AG08395 (cell line): ENCODE measurements at places on chromosomes 16 and 17.
A peak's percentile ranks its signal among the peaks of the same experiment; 100 is the strongest.

GRCh38 chr17:67137860-67138259 lies 93.5 kb downstream of the CACNG1 start:
- no peak for DNase-seq

DNA sequence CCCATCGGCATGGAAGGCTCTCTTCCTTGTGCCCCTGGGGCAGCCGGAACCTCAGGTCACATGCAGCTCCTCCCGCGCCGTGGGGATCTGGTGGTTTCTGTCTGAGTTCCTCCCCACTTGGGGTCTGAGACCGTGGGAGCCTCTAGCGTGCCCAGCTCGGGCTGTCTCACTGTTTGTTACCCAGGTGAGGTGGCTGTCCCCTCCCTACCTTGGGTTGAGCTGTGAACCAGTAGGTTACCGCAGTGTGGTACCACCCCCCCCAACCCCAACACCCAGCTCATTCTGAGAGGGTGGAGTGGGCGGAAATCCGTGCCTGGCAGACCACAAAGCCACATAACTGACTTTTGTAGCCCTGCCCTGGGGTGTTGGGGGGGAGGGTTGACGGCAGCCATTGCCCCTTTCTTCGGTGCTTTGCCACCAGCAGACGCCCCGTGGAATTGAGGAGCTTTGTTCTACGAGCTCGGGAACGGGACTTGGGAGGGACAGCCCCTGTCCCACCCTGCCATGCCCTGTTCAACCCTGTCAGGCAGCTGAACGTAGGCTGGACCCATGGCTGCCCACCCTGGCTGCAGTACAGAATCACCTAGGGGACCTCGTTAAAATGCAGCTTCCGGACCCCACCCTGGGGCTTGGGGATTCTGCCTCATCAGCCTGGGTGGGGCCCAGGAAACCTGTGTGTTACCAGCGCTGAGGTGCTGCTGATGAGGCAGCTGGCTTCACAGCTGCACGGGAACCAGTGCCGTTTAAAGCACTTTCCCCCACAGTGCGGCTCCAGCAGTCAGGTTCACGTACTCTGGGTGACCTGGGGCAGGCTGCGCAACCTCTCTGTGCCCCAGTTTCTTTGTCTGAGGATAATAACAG lies 18.5 kb downstream of the RAP1GAP2 start:
- DNase-seq = no peak

- DNase-seq = peak; percentile 8
These were observed 104.7 kb downstream of the PITPNC1 start for GRCh38 chr17:67481808-67482207.

DNA sequence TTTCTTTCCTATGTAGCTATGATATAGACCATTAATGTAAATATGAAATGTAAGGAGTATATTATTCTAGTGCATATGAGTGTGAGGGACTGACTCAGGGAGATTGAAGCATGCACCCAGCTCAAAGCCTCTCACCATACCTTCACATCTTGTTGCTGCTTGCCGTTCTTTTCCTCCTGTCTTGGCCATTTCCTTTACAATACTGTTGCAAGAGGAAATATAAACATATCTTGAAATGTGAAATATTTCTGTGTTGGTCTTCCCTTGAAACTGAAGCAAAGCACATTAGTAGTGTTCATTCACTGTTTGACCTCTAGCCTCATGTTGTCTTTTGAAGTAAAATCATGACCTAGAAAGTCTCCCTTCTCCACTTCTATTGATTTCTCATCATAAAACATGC lies 46.6 kb downstream of the PHKB start:
- no peak for DNase-seq

GRCh38 chr16:89620406-89620841 lies 7.0 kb downstream of the DPEP1 start:
- DNase-seq = no peak

DNA sequence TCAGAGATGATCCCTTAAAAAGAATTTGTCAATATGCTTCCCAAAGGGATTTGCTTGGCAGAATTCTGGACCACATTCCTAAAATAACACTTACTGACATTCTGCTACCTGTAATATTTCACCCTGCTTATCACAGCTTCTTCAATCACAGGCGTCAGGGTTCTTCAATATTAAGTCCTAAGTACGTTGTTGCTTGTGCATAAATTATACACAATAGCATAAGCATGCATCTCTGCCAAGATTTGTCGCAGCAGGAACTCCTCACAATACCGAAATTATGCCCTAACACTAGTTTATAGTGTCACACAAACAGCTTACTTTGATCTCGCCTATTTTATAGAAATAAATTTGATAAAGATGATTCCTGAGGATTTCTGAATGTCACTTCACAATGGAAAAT lies 48.9 kb downstream of the UBE2G1 start:
- no peak for DNase-seq

DNA sequence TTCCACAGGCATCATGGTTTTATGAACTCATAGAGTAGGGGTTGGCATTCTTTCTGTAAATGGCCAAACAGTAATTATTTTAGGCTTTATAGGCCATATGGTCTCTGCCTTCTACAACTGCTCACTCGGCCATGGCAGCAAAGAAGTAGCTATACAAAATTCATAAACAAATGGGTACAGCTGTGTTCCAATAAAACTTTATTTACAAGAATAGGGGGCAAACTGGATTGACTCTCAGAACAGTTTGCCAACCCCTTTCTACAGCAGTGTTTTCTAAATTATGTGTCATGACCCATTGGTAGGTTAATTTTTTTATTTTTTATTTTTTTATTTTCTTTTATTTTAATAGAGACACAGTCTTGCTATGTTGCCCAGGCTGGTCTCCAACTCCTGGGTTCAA lies 20.4 kb downstream of the GOT2 start:
- no peak for DNase-seq

- no peak for DNase-seq
These were observed 43.3 kb upstream of the ULK2 start for GRCh38 chr17:19911033-19911432.

GRCh38 chr17:78484271-78485246 lies 92.6 kb downstream of the DNAH17 start:
- peak; percentile 68 for DNase-seq

GRCh38 chr16:85879975-85880831 lies 18.8 kb upstream of the IRF8 start:
- DNase-seq = no peak

- DNase-seq = no peak
These were observed 62.1 kb downstream of the GAN start for GRCh38 chr16:81376880-81377279.

DNA sequence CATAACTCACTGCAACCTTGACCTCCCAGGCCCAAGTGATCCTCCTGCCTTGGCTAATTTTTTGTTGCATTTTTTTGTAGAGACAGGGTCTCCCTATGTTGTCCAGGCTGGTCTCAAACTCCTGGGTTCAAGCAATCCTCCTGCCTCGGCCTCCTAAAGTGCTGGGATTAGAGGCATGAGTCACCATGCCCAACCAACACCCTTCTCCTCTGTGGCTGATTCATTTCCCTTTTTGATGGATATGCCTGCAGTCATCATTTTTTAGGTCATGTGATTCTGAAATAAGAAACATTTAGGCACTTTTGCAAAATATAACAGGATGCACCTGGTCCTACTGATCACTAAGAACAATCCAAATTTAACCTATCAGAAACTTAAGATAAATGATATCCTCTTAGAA lies 44.0 kb upstream of the YPEL2 start:
- DNase-seq = no peak

- DNase-seq = peak; percentile 95
These were observed at the start of gene PRR29 for GRCh38 chr17:63998050-63998720. Gene PRR29 (plus strand): TSS chr17:63998351. CDS start chr17:63998365, 14 bp downstream.

DNA sequence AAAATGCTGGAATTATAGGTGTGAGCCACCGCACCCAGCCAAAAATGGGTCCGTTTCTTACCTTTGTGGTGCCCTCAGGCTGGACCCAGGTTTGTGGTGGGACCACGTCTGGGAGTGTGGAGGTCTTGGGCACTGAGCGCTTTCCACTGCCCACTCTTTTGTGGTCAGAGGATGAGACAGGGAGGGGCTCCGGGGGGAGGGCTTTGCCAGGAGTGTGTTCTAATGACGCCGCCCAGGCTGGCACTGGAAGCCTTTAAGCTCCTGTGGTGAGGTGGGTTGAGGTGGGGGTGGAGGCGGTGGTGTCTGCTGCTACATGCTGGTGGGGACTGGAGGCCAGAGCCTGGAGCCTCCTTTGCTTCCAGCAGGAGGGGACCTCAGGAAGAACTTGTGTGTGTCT lies 12.8 kb upstream of the ADCY7 start:
- no peak for DNase-seq

DNA sequence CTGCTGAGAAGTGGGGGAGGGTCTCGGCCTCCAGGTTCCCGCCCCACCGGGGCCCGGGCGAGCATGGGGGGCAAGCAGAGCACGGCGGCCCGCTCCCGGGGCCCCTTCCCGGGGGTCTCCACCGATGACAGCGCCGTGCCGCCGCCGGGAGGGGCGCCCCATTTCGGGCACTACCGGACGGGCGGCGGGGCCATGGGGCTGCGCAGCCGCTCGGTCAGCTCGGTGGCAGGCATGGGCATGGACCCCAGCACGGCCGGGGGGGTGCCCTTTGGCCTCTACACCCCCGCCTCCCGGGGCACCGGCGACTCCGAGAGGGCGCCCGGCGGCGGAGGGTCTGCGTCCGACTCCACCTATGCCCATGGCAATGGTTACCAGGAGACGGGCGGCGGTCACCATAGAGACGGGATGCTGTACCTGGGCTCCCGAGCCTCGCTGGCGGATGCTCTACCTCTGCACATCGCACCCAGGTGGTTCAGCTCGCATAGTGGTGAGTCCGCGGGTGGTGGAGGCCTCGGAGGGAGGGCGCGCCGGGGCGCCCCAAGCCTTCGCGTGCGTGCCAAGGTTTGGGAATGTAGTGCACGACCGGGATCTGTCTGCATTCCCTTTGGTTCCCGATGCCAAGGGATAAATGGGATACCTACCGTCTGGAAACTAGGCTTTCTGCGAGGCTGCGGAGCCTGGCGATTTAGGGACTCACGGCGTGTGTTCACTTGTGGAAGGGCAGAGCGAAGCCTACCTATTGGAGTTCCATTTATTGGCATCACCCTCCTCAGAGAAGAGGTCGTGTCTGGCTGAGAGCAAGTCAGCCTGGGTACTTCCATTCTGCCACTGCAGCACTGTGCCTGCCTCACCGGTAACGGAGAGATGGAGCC lies 1.0 kb downstream of the ZNRF1 start:
- peak; percentile 42 for DNase-seq

DNA sequence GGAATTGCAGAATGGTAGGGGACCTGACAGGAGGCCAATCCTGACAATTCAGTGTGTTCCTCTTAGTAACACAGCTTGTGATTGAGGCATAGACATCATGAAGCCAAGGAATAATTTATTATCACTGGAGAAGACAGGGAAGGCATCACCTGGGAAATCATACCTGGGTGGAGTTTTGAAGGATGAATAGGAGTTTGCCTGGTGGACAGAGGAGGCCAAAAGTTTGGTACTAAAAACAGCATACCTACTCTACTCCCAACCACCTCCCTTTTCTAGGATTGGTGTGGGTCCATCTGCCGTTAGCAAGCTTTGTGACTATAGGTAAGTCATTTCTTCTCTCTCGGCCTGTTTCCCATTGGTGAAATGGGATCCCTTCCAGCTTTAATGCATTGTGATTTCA lies 88.0 kb downstream of the RAB11FIP4 start:
- DNase-seq = no peak

DNA sequence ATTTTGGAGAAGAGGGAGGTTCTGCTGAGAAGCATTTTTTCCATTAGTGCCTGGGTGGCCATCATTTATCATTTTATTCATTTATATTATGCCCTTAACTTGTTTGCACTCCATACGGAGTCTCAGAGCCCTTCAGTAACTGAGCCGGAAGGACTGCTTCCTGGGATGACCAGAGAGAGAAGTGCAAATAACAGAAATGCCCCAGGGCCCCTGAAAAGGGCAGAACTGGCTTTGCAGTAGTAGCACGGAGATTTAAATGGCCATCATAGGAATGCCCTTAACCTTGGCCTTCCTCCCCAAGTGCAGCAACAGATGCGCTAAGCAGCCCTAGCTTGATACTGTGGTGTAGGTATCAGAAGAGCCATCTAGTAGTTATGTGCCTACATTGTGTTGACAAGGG lies 58.5 kb downstream of the NUP93 start:
- no peak for DNase-seq

DNA sequence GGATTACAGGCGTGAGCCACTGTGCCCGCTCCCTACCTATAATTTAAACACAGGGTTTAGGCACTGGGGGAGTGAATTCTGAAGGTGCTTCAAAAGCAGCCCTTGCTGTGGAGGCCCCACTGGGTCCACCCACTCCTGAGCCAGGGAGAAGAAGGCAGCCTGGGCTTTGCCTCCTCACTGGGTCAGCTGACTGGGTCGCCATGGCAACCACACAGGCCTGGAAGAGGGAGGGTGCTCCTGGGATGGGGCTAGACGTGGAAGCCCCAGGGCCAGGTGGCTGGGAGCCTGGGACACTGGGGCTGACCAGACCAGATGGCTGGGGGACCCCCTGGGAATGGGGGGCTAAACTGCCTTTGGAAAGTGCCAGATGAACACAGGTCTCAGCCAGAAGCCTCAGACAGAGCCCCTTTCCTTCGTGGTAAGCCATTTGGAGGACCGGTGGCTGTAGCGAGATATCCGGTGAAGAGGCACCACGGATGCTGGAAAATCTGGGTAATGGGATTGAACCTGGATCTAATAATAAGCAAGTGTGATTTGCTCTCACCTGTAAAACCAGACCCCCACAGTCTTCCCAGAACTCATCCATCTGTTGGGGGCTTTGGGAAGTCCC lies 32.9 kb downstream of the TRARG1 start:
- no peak for DNase-seq

DNA sequence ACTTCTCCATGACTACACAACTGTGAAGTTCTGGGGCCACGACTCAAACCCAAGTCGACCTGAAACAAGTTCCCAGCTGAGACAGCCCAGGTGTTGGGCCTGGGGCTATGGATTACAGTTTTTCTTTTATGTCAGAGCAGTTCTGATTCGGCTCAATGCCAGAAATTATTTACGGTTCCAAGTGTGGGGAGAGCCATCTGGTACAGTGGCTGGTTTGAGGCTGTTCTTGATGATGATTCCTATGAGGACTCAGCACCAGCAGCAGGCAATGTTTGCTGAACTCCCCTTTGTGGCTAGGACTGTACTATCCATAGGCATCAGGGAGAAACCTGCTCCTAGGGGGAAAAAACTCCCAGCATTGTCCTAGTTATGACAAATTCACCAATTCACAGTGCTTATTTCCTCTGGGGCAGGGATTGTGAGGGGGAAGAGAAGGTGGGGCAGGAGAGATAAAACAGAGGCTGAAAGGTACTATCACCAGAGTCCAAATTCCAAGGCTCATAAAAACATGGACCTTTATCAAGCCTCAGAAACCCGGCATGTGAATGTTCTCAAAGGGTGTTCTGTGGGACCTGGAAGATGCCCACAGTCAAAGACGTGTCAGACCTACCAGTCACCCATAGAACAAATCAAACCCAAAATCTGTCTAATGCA lies 18.2 kb upstream of the CMTM4 start:
- no peak for DNase-seq

- DNase-seq = no peak
These were observed 88.5 kb downstream of the KCNJ12 start for GRCh38 chr17:21464611-21465021.

DNA sequence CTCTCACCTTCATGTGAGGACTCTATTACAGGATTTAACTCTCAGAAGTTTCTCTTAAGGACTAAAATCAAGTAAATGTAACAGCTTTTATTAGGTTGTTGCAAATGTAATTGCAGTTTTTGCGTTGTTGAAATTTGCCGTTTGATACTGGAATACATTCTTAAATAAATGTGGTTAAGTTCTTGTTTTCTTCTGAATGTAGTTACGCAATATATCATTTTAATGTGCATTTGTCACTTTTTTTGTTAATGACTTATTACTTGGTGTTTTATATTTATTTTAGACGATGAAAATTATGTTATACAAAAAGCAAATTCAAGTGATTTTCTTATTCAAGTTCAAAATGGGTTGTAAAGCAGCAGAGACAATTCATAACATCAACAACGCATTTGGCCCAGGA lies 76.3 kb downstream of the TTC19 start:
- no peak for DNase-seq

GRCh38 chr16:86092586-86093480 lies 193.9 kb downstream of the IRF8 start:
- no peak for DNase-seq
